ENCODE measurements at places on chromosomes 12 and 14.

- DNase-seq: no peak
Measured at GRCh38 chr12:55742719-55743405, at the start of gene GDF11. TSS of gene GDF11 (plus strand) at chr12:55743122. CDS start at chr12:55743317, 195 bp downstream.

DNA sequence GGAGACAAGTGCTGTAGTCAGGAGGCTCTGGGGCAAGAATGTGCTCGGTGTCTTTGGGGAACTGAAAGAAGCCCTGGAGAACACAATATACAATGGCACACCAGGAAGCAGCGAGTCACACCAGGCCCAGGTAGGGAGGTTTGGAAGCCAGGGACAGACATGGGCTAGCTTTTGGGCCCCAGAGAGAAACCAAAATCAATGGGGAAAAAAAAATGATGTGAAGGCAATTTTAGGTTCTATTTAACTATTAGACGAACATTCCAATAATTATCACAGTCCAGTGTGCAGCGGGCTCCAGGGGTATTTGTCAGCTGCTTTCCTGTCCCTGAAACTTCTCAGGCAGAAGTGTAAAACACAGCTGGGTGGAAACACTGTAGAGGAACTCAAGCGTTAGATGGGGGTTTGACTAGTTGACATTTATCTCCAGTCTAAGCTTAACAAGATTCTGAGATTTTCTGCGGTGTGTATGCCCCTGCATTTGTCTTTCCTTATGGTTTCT, 21.8 kb upstream of the EGLN3 start:
- no peak for DNase-seq

DNA sequence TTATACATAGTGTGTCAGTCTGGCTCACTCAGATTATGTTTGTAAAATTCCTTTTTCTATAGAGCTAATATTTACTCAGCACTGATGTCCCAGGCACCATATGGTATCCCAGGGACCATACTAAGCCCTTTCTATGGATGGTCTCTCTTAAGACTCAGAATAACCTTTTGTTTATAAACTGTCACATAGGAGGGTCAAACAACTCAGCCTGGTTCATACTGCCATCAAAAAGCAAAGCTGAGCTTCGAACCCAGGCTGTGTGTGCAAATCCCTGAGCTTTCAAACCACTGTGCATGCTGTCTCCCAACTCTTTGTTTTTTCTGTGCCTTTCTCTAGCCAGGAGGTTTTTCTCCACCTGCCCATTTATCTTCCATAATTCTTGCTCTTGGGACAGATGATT, 135.6 kb upstream of the ARHGAP5 start:
- no peak for DNase-seq

DNA sequence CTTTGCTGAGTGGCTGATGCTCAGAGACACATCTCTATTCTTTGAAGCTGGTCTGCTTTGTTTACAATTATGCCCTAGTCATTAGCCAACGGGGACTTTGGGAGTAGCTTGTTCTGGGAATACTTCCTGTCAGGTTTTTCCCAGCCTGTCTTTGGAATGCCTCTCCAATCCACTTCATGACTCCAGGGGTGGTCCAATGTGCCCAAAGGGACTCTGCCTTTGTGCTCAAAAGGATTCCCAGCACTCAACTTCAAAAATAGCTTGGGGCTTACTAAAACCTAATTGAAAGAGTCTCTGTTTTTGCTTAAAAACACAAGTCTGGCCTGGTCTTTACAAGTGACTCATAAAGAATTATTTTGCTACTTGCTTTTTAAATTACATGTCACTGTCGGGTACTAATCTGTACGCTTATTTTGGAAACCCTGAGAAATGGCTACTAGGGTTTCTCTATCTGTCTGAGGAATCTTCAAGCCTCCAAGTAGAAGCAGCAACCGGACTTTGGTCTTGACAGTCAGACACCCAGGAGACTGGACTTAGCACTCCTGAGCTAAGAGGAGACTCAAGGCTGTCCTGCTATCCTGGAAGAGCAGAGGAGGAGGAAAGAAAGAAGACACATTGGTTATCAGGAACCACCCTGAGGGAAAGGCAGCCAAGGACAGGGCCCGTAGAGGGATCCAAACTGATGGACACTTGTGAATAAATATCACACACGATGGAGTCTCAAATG, 20.7 kb downstream of the PHLDA1 start:
- no peak for DNase-seq

DNA sequence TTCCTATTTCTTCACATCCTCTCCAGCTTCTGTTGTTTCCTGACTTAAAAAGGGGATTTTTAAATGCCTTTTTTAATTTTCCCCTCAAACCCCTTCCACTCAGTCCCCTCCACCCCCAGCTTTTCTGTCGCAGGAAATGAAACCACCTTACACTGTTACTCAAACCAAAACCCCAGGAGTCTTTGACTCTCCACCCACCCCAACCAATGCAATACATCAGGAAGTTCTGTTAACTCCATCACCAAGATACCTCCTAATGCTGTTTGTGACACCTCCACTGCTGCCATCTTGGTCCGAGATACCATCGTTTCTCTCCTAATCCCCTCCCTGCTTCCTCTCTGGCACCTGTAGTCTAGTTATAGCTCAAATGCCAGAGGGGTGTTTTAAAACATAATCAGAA, 25.4 kb upstream of the CPM start:
- DNase-seq: no peak

- no peak for DNase-seq
Measured at GRCh38 chr12:140162-140561, 73.6 kb downstream of the IQSEC3 start.

GRCh38 chr12:111451649-111452129, 46.0 kb downstream of the SH2B3 start:
- DNase-seq: no peak

DNA sequence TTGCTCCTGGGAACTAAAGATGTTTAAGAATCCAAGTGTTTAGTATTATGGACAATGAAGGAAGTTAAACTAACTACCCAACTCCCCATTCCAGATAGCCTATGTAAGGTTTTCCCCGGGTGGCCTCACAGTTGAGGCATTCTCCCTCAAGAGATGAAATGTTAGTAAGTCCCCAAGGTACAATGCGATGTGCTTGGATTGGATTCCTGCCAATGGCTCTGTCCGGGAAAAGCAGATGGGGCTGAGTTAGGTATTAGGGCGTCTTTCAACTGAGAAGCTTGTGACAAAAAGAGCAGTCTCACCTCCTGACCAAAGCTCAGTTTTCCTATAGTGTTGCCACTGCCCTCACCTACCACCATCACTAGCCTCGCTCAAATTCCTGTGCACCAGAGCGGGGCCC, 64.8 kb upstream of the E2F7 start:
- DNase-seq: no peak

- no peak for DNase-seq
Measured at GRCh38 chr12:40689576-40689975, 2.7 kb upstream of the CNTN1 start.

- no peak for DNase-seq
Measured at GRCh38 chr14:100838493-100839314, 12.8 kb downstream of the MEG3 start.

GRCh38 chr12:79555028-79555925, 135.5 kb downstream of the PAWR start:
- no peak for DNase-seq

DNA sequence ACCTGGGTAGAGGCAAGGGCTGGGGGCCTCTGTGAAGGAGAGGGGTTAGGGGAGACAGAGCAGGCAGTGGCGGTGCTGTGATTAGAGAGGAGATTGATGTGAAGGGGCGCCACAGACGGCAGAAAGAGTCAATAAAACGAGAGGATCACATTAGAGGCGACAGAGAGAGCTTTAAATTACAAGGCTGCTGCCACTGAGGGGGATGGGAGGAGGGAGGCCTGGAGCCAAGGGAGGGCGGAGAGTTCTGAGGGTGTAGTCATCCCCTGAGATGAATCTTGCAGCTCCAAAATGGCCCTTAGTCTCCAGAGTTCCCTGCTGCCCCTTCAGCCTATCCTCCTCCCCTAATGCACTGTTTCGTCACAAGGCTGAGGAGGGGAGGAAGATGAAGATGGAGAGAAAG, 12.8 kb downstream of the ZFHX2 start:
- no peak for DNase-seq

GRCh38 chr12:26042645-26043044, 82.2 kb downstream of the BHLHE41 start:
- no peak for DNase-seq

DNA sequence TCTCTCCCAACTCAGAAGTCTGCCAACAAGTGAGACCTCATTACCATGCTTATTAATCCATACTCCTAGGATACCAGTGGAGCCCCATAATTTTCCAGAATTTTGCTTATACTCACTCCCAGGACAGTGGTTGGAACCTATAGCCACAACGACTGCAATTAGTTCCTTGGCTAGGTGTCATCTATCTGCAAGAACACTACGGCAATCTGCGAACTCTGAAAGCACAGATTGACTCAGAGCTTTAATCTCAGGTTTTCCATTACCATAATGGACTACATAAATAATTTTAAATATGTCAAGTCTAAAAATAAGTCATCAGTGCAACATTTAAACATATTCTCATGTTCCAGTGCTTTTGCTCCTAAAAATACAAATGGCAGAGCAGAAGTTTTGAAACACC, 33.4 kb downstream of the TMTC3 start:
- no peak for DNase-seq

GRCh38 chr14:35284506-35284905, 7.7 kb upstream of the PSMA6 start:
- DNase-seq: no peak

GRCh38 chr12:32181498-32182175, 75.0 kb downstream of the BICD1 start:
- DNase-seq: no peak

DNA sequence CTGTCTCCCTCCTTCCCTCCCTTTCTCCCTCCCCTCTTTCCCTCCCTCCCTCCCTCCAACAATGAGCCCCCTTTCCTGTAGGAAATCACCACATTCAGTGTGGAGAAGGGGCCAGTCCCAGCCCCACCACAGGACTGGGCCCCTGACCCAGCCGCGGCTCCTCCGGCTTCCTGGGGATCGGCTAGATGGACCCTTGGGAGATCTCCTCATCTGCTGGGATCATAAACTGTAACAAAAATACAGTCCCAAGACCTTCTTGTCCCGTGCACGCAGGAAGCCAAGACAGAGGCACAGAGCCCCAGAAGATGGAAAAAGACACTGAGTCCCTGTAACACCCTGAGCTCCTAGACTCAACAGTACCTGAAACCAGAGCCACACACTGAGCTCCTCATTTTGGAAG, 23.9 kb downstream of the DIO3 start:
- no peak for DNase-seq

DNA sequence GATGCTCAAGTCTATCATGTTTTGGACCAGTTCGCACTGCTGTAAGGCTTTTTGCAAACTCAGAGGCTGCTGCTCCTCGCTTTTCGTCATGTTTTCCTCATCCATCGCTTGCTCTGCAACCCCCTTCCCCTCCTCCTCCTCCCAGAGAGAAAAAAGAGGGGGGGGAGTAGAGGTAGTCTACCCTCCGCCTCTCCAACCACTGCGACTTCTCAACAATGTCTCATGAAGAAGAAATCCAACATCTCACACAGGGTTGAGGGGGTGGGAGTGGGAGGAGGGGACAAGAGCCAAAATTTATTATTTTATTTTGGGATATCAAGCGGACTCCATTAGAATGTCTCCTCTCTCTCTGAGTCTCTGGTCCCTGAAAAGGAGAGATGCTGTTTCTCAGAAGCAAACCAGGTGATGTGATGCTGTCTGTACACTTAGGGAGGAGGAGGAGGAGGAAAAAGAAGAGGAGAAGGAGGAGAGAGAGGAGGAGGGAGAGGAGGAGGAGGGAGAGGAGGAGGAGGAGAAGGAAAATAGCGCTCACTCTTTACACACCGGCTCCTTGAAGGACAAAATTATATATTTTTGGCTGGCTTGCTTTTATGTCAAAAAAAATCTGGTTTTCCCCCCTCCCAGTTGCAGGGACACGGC, 520 bp downstream of the KSR2 start:
- no peak for DNase-seq

All from stimulated activated CD8-positive, alpha-beta memory T cell treated with anti-CD3 and anti-CD28 coated beads, Interleukin-4, amount 100 ng/mL, for 1 hour (primary cell).